Activated T-helper 2 cell treated with anti-CD3 and anti-CD28 coated beads, Interferon-gamma antibody, Interleukin-2, Interleukin-4, amounts not matched to agents 10 μg/mL and 5 μg/mL and 100 μg/mL, durations not matched to agents 14 hours and 24 hours and 36 hours (primary cell): ENCODE measurements at places on chromosomes 6 and 20.

DNA sequence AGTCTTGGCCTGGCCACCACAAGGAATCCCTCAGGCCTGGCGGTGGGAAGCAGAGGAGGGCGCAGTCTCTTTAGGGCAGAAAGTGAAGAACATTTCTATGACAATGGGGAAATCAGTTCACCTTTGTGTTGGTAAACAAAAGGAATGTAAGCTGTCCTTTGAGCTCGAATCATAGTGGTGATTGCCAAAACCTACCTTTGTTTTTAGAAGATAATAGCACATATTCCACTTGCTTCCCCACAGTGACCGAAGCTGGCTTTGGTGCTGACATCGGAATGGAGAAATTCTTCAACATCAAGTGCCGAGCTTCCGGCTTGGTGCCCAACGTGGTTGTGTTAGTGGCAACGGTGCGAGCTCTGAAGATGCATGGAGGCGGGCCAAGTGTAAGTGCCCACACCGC, 144.1 kb downstream of the MTHFD1L start:
- H3K27me3 ChIP-seq = no peaks in the 10 kb centered on the region
- H3K4me3 ChIP-seq = no peak overlapping the region
- H3K4me1 ChIP-seq = peaks cover 24% of the 10 kb centered on the region
- H3K27ac ChIP-seq = no peak overlapping the region
- peaks cover 30% of the 10 kb centered on the region for H3K36me3 ChIP-seq

DNA sequence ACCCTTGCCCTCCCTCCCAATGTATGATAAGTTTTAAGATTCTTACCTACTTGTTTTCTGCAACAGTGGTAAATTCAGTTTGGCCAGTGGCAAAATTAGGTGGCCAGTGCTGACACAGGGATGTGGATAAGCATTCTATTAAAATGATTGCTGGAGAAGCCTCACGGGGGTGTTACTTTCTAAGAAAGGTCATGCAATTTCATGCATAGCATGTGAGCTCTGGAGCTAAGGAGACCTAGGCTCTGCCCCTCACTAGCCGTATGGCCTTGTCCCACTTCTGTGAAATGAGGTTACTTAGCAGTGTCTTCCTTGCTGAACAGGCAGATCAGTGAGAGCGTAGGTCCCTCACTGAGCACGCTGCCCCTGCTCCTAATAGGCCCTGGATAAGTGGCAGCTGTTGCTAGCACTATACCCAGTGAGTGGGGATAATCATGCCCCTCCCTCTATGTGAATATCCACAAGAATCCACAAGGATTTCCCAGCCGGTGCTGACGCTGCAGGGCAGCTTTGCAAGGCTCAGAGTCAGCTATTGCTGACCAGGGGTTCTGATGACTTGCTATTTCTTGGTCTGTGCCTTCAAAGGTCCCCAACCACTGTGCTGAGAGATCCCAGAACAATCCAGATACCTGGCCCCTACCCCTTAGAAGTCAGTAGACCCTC, 86.5 kb upstream of the MRPS10 start:
- no peak overlapping the region for H3K4me3 ChIP-seq
- no peaks in the 10 kb centered on the region for H3K27me3 ChIP-seq
- H3K4me1 ChIP-seq = peaks cover 2% of the 10 kb centered on the region
- no peak overlapping the region for H3K27ac ChIP-seq
- DNase-seq = no peak

DNA sequence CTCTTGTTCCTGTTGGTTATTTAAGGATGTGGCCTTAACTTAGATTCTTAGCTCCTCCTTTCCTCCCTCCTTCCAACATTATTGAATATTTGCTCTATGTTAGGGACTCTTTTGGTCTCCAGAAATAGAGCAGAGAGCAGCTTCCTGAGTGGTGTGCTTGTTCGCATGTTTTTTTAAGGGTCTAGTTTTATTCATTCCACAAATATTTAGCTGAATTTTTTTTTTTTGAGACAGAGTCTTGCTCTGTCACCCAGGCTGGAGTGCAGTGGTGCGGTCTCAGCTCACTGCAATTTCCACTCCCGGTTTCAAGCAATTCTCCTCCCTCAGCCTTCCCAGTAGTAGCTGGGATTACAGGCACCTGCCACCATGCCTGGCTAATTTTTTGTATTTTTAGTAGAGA, 169.2 kb downstream of the ZFAND3 start:
- peaks cover 40% of the 10 kb centered on the region for H3K4me1 ChIP-seq
- DNase-seq = no peak
- H3K36me3 ChIP-seq = no peaks in the 10 kb centered on the region
- peak overlapping the region; percentile 8 for H3K27ac ChIP-seq
- no peak overlapping the region for H3K4me3 ChIP-seq

DNA sequence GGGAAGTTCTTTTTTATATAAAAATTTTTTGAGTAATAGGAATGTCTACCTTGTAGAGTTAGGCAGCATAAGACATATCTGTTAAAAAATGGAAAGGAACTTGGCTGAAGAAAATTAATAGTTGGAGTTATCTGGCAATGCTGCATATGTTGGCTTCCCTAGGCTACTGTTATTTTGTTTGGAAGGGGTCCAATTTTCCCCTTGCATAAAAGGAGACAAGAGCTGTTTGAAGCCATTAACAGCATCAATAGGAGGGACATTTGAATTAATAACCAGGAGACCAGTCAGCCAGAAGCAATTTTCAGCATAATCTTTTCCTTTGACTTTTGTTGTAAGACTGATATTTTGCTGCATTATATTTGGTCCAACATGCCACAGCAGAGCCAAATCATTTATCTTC, 80.9 kb upstream of the TAB2 start:
- H3K4me3 ChIP-seq = no peak overlapping the region
- no peak overlapping the region for H3K27ac ChIP-seq
- H3K4me1 ChIP-seq = peaks cover 49% of the 10 kb centered on the region
- peaks cover 47% of the 10 kb centered on the region for H3K36me3 ChIP-seq

DNA sequence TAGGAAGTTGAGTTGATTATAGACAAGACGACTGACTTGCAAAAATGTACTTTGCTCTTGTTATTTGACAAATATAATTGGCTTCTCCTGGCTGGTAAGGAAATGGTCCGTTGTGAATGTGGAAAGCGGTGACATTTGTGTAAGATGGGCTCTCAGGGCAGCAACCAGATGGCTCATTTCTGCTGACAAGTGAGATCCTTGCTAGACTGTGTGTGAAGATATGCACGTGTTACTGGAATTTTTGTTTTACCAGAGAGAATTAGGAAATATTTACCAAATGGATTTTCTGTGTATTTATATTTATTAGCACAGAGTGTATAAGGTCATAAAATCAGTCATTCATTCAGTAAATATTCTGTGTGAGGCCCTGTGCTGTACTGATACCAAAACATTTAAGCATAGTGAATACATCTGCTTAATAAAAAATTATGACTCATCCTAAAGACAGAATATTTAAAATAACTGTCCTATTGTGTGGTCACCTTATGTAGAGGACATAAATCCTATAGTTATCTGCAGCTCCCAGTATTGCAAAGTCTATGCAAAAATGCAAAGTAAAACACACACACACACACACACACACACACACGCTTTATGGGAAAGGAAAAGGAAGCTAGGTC, 109.9 kb upstream of the ASF1A start:
- no peak overlapping the region for H3K4me3 ChIP-seq
- H3K36me3 ChIP-seq = no peaks in the 10 kb centered on the region
- H3K27ac ChIP-seq = no peak overlapping the region
- peaks cover 3% of the 10 kb centered on the region for H3K27me3 ChIP-seq

GRCh38 chr20:62879275-62880146, 17.9 kb upstream of the TCFL5 start:
- DNase-seq = no peak
- peaks cover 2% of the 10 kb centered on the region for H3K4me1 ChIP-seq
- H3K36me3 ChIP-seq = peaks cover 11% of the 10 kb centered on the region
- H3K27me3 ChIP-seq = no peaks in the 10 kb centered on the region
- no peak overlapping the region for H3K4me3 ChIP-seq
